Endodermal cell (in vitro differentiated cells): ENCODE measurements at places on chromosomes 4 and X.

DNA sequence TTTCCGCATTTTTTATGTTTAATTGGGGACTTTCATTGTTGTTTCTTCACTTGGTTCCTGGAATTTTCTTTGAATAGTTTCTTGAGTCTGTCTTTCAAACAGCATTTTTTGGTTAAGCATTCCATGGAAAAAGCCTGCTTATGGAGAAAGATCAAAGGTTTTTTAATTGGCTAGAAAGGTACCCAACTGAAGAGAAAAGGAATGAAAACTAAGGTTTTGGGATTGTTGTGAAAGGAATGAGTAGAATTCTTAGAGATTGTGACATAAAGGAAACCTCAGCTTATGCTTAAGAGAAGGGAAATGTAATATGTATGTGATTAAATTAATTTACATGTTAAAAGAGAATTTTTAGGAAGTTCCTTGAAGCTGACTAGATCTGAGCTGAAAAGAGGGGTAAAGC is 82.8 kb downstream of the CCKAR start:
- H3K27ac ChIP-seq, result no peak overlapping the region
- H3K27me3 ChIP-seq, result no peaks in the 10 kb centered on the region
- H3K36me3 ChIP-seq, result peaks cover 62% of the 10 kb centered on the region
- no peak for DNase-seq

DNA sequence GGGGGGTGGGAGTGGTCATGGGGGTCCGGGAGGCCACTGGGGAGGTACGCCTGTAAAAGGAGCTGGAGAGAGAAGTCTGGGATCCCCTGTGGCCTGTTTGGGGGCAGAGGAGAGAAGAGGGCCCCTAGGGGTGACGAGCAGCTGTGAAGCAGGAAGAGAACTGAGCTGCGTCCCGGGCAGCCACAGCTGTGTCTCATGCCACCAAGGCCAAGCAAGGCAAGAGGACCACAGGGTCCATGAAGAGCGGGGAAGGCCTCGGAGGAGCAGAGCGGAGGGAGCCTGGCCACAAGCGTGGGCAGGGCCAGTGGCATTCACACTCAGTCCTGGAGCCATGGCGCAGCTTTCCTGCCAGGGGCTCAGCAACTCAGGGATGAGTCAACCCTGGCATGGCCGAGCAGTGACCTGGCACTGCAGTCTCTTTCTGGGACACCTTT is 13.6 kb upstream of the NAT8L start:
- H3K4me3 ChIP-seq, result no peak overlapping the region
- no peaks in the 10 kb centered on the region for H3K36me3 ChIP-seq
- H3K4me1 ChIP-seq, result no peaks in the 10 kb centered on the region
- no peak for DNase-seq

DNA sequence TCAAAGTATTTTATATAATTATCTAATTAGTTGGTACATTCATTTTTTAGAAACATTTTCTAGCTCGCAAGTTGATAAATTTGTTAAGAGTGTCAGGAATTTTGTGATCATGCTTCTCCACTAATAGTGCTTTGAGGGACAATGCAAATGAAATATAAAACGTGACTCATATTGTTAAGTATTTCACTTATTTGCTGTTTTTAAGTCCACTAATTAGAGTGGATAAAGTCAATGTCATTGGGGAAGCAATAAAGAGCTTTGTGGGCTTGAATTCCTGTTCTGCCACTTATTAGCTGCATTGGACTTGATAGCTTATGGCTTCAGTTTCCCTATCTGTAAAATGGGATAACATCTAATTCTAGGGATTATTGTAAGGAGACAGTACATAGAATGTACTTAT is 26.5 kb upstream of the ANAPC4 start:
- H3K27ac ChIP-seq, result no peak overlapping the region
- no peaks in the 10 kb centered on the region for H3K36me3 ChIP-seq
- no peaks in the 10 kb centered on the region for H3K27me3 ChIP-seq
- H3K4me1 ChIP-seq, result peaks cover 2% of the 10 kb centered on the region
- no peak for DNase-seq

DNA sequence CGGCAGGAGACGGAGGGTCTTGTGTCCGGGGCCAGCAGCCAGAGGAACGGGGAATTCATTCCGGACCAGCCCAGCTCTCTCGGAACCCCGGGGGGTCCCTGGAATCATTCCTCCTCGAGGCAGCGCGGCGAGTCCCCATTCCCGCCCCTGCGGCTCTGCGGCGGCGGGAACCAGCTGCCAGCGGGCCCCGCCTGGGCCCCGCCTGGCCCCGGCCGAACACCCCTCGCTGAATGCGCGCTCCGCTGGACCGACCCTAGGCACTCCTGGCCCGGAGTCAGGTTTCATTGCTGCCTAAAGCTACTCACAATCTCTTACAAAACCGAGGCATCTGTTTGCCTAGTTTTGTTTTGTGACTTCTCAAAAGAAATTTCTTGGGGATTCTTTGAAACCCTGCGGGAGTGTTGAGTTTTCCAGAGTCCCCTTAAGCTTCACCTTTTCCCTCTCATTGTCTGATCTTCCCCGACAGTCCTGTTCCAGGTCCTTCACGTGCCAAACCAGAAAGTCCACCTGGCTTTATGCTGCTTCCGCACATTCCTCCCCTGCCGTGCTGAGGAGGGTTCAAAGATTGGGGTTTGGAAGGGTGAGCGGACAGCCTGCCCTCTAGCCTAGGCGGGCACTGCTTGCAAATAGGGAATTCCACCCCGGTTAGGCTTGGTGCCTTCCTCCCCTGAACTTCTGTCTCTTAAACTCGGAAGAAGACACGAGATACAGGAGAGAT is 789 bp downstream of the ARHGAP10 start:
- DNase-seq, result peak; percentile 86
- H3K36me3 ChIP-seq, result no peaks in the 10 kb centered on the region
- no peak overlapping the region for H3K27ac ChIP-seq
- H3K27me3 ChIP-seq, result peaks cover 31% of the 10 kb centered on the region
- H3K4me3 ChIP-seq, result peak overlapping the region; percentile 87

GRCh38 chr4:175806727-175807126 is 5.3 kb downstream of the GPM6A start:
- H3K4me1 ChIP-seq, result no peaks in the 10 kb centered on the region
- no peak overlapping the region for H3K27ac ChIP-seq
- no peaks in the 10 kb centered on the region for H3K36me3 ChIP-seq
- no peak for DNase-seq
- H3K4me3 ChIP-seq, result no peak overlapping the region

GRCh38 chr4:964346-965025 is 8.9 kb downstream of the DGKQ start:
- no peaks in the 10 kb centered on the region for H3K4me1 ChIP-seq
- no peaks in the 10 kb centered on the region for H3K36me3 ChIP-seq

GRCh38 chr4:60327651-60328050 is 872.5 kb upstream of the ADGRL3 start:
- no peak overlapping the region for H3K4me3 ChIP-seq
- no peaks in the 10 kb centered on the region for H3K36me3 ChIP-seq
- H3K27me3 ChIP-seq, result no peaks in the 10 kb centered on the region
- no peak overlapping the region for H3K27ac ChIP-seq

GRCh38 chr4:110609044-110609750 is 13.7 kb downstream of the PITX2 start:
- H3K4me1 ChIP-seq, result peaks cover 24% of the 10 kb centered on the region
- peaks cover 61% of the 10 kb centered on the region for H3K36me3 ChIP-seq
- DNase-seq, result peak; percentile 61
- H3K27me3 ChIP-seq, result no peaks in the 10 kb centered on the region
- peak overlapping the region; percentile 61 for H3K4me3 ChIP-seq
- peak overlapping the region; percentile 74 for H3K27ac ChIP-seq

DNA sequence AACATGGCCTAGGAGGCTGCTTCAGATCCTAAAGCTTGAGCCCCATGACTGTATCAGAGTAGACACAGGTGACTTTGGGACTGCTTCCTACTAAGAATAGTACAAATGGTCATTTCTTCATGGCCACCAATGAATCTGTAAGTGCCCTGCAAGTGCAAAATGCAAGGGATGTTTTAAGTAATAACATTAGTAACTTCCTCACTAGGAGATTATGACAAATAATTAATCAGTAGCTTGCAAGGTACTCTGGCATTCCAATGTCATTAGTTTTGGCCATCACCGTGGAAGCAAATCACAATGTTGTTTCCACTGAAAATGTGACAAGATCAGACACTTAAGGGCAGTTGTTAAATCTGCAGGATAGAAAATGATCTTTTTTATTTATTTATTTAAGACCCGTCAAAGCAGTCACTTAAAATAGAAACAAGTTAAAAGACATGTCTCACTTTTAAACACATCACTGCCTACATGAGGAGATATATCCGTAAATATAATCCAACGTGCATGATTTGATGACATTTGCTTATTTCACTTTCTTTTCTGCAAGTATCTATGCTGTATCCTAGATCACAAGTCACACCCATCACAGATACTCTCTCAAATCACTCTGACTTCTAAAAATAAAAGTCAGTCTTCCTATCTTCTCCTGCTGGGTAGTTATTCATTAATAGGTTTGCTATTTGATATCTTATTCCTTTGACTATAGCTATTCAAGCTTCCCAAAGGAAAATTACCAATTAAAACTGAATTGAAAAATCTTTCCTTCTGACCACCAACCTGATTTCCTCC is 400.6 kb downstream of the IL15 start:
- H3K4me3 ChIP-seq, result no peak overlapping the region
- DNase-seq, result no peak
- no peak overlapping the region for H3K27ac ChIP-seq
- no peaks in the 10 kb centered on the region for H3K36me3 ChIP-seq
- H3K27me3 ChIP-seq, result no peaks in the 10 kb centered on the region
- H3K4me1 ChIP-seq, result no peaks in the 10 kb centered on the region

DNA sequence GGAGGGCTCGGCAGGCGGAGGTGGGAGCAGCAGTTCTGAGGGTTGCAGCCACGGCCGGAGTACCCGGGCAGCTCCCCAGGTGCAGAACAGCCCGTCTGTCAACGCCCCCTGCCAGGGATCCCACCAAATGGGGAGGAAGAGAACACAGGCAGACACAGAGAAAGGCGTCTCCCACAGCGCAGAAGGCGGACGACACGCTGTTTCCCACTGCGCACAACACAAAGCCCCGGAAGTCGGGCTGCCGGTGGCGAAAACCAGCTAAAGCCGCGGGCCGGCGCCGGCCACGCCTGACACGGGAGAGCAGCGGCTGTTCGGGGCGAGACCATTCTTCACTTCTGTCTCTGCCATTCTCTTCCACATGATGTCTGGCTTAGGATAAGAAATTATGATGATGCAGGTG is 31.6 kb downstream of the CTBP1 start:
- no peaks in the 10 kb centered on the region for H3K4me1 ChIP-seq
- H3K27me3 ChIP-seq, result no peaks in the 10 kb centered on the region
- no peak overlapping the region for H3K4me3 ChIP-seq
- H3K36me3 ChIP-seq, result peaks cover 33% of the 10 kb centered on the region
- DNase-seq, result no peak

DNA sequence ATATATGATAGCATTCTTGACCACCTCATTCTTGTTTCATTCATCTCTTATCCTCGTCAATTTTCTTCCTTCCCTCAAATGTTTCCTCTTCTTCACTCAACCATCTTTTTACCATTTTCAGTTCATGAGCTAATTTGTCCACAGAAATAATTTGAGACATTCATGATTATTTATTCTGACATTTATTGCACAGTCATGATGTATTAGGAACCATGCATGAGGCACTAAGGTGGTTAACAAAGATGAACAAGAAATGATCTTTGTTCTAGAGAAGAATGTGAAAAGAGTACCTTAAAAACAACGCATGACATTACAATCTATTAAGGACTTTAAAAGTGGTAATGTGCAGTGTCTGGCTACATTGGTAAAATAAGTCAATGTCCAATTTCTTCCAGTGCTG is 27.9 kb downstream of the TEC start:
- H3K4me3 ChIP-seq, result no peak overlapping the region
- no peaks in the 10 kb centered on the region for H3K4me1 ChIP-seq
- H3K27ac ChIP-seq, result no peak overlapping the region
- no peaks in the 10 kb centered on the region for H3K27me3 ChIP-seq
- DNase-seq, result no peak
- H3K36me3 ChIP-seq, result no peaks in the 10 kb centered on the region

DNA sequence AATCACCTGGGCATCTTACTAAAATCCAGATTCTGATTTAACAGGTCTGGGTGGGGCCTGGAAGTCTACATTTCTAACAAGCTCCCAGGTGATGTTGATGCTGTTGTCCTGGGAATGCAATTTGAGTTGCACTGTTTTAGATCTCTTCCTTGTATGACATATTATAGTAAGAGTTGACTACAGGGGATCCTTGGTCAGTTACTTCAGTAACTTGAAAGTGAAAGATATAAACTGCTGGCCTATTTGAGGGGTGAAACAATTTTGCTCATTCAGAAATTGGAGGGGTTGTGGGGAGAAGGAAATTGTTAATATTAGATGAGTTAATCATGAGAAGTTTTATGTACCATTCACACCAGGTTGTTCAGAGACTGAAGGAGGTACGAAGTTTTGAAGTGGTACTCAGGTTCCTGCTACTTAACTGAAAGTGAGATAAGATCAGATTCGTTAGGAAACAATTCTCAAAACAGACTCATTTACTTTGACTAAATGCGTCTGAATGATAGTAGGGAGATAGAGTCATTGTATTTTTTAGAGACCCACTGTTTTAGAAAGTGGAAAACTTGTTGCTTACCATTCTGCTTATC is 12.5 kb downstream of the SH2D1A start:
- H3K36me3 ChIP-seq, result no peaks in the 10 kb centered on the region
- H3K4me1 ChIP-seq, result no peaks in the 10 kb centered on the region
- H3K4me3 ChIP-seq, result no peak overlapping the region
- H3K27ac ChIP-seq, result no peak overlapping the region

DNA sequence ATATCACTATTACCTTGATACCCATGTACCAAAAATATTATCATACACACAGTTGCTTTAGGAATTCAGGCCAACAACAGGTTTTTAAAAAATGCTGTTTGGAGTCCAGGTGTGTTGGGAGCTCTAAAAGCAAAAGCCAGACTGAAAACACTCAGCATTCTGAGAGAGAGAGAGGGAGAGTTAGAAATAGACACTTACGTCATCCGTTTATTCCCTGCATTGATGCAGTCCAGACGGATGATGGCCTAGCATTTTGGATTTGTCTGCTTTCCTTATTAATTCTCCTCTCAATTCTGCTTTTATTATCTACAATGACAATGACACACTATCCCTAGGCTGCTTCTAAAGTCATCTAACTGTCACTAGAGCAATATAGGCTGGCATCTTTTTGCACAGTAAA is 358.3 kb upstream of the BOD1L1 start:
- no peak for DNase-seq
- no peaks in the 10 kb centered on the region for H3K27me3 ChIP-seq
- H3K4me1 ChIP-seq, result no peaks in the 10 kb centered on the region
- no peak overlapping the region for H3K27ac ChIP-seq
- H3K36me3 ChIP-seq, result no peaks in the 10 kb centered on the region
- H3K4me3 ChIP-seq, result no peak overlapping the region

GRCh38 chrX:130878350-130879341 is 24.4 kb downstream of the ENOX2 start:
- DNase-seq, result no peak
- no peaks in the 10 kb centered on the region for H3K4me1 ChIP-seq
- no peaks in the 10 kb centered on the region for H3K36me3 ChIP-seq
- no peak overlapping the region for H3K27ac ChIP-seq
- H3K27me3 ChIP-seq, result no peaks in the 10 kb centered on the region

DNA sequence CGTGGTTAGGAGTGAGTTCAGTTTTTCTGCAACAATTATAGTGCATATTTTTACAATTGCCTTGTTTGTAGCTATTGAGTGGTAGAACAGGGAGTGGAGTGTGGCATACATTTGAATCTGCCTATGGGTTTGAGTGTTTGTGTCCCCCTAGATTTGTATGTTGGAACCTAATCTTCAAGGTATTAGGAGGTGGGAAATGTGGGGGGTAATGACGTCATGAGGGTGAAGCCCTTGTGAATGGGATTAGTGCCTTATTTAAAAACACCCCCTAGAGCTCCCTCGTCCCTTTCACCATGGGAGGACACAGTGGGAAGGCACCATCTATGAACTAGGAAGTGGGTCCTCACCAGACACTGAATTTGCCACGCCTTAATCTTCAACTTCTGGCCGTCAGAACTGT is 819.6 kb downstream of the NLGN4X start:
- H3K27me3 ChIP-seq, result no peaks in the 10 kb centered on the region
- H3K36me3 ChIP-seq, result no peaks in the 10 kb centered on the region
- H3K4me3 ChIP-seq, result no peak overlapping the region
- H3K4me1 ChIP-seq, result no peaks in the 10 kb centered on the region
- no peak for DNase-seq
